ENCODE measurements at places on chromosomes 6 and 20.

- no peak for DNase-seq
Observed at GRCh38 chr20:15396026-15396425, 1058.6 kb upstream of the FLRT3 start.

GRCh38 chr20:57843941-57844625 is 134.3 kb upstream of the PMEPA1 start:
- DNase-seq = no peak

- DNase-seq = no peak
Observed at GRCh38 chr6:113949499-113949898, 21.4 kb downstream of the HDAC2 start.

GRCh38 chr20:11714886-11715285 is 202.8 kb upstream of the BTBD3 start:
- DNase-seq = no peak

DNA sequence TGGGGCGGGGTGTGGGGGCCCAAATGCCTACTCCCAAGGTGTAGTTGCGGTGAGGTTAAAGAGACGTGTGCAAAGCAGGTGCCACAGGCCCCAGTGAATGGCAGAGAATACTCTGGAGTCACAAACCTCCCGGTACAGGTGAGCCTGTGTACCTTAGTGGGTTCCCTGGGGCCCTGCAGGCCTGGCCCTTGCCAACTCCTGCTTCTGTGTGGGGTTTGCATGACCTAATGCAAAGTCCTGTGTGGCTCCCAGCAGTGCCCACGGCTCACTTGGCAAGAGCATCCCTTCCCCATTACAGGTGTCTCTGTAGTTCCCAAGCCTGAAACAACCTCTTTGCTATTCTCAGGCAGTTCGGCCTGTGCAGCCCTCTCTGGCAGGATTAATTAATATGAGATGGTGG is 17.5 kb downstream of the SPDEF start:
- DNase-seq = no peak

DNA sequence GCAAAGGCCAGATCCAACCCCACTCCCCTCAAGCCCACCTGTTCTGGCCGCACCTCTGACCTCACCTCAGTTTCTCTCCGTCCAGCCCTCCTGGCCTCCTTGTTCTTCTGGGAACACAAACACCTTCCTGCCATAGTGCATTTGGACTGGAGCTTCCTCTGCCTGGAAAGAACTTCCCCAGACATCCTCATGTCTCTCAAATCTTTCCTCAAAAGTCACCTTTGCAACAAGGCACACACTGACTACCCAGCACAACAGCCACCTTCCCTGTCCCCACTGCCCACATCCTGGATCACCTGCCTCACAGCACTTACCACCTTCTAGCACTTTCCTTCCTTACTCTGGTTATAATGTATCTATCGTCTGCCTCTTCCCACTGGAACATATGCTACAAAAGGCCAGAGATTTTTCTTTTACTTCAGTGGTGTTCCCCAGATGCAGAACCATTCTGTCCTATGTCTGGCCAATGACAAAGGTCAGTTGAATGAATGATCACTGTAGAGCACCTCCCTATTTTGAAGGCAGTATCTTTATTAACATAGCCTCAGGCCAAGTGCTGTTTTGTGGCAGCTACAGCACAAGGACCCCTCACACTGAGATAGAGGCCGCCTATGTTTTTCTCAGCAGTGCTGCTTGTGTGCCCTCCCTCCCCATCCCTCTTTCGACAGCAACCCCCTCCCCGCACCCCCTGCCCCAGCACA is 4.1 kb downstream of the HLA-B start:
- no peak for DNase-seq

GRCh38 chr6:39362487-39362865 is 40.0 kb upstream of the KCNK16 start:
- DNase-seq = no peak

Data from AG09319 (cell line).